ENCODE measurements at places on chromosomes 6 and 20.

GRCh38 chr6:41640426-41640825, 2.2 kb downstream of the MDFI start:
- DNase-seq, result no peak

DNA sequence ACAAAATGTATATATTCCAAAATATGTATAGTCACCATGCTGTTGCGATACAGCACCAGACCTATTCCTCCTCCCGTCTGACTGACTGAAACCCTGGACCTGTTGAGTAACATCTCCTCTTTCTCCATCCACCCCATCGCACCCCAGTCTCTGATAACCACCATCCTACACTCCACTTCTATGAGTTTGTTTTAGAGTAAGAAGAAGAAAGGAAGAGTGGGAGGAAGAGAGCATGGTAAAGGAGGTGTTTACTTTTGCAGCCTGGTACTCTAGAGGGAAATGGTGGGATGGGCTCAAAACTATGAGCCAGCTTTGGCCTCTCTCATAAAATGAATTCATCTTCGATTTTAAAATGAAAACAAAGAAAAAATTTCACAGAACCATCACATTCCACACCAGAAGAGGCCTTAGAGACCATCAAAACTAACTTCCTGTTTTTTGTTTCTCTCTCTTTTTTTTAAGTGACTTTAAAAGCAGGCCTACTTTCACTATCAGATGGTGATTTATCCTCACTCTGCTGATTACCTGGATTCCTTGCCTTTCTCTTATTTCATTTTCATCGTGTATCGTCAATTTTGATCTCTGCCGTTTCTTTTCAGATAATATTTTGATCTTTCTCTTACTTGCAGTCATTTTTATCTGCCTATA, 16.8 kb upstream of the FUCA2 start:
- no peak for DNase-seq

GRCh38 chr20:32541323-32542258, 43.5 kb downstream of the NOL4L start:
- peak; percentile 77 for DNase-seq

GRCh38 chr6:146883640-146884531, 285.1 kb downstream of the ADGB start:
- no peak for DNase-seq

DNA sequence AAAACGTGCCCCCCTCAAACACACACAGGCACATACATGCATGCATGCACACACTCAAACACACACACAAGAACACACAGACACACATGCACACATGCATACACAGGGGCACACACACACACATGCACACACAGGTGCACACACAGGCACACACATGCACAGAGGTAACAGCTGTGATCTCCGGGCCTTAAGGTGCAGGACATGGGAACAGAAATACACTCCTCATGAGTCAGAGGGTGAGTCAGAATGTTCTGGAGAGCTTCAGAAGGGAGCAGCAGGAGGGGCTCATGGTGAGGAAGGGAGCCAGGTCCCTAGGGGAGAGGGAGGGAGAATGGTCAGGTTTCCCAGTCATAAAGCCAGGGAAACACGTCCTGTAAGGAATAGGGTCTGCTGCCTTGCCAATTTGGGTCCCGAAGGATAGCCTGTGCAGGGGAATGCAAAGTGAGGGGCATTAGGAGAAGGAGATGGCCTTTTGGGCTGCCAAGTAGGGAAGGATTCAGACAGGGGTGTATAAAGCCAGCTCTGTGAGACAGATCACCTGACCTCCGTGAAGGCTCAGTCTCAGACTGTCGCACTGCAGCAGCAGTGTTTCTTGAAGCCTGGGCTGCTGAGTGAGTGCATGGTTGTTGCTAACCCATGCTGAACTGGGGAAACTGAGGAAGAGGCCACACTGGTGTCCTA, 123.9 kb downstream of the MAFB start:
- no peak for DNase-seq

GRCh38 chr6:117739869-117740268, 64.6 kb downstream of the NUS1 start:
- DNase-seq, result no peak

GRCh38 chr20:42559665-42560064, 630.0 kb downstream of the PTPRT start:
- DNase-seq, result no peak

DNA sequence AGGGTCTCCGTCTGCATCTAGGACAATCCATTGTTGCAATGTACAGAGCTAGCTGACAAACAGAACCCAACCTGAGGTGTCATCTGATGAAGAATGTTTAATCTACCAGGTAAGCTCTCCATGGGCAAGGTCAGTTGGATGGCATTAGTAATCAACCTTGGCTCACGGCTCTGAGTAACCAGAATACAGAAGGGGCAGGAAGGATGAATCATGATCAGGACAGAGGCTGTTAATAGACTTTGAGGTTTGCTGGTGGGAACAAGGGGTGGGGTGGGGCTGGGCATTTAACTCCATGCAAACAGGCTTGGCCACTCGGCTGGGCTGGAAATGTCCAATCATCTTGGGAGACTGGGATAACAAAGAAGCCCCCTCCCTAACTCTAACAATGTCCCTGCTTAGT, 77.1 kb upstream of the MRPS10 start:
- no peak for DNase-seq

DNA sequence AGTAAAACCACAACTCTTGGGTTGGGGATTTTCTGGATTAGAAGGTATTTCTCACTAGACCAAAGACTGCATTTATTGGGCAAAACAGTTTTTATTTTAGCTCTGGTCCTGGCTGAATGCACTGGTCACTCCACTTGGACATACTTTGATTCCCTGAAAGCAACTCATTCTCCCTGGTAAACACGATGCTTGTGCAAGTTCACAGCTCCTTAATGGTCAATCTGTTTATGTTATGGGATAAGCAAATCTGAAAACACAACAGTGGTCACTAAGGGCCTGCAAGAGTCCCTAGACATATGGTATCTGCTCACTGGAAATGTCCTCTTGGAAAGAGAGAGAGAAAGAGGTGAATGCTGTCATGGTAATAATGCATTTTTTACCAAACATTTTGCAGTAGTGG, 559.8 kb downstream of the CDH26 start:
- DNase-seq, result no peak

- DNase-seq, result no peak
These were observed 44.7 kb downstream of the FRK start for GRCh38 chr6:116015983-116016382.

- DNase-seq, result no peak
These were observed 138.1 kb upstream of the MARCKS start for GRCh38 chr6:113719064-113719463.

- peak; percentile 61 for DNase-seq
These were observed 140.6 kb downstream of the PXDC1 start for GRCh38 chr6:3610921-3611320.

GRCh38 chr6:149566410-149567193, 427 bp downstream of the GINM1 start:
- DNase-seq, result peak; percentile 88

- DNase-seq, result no peak
These were observed 56.1 kb downstream of the PSMG4 start for GRCh38 chr6:3314621-3315467.

DNA sequence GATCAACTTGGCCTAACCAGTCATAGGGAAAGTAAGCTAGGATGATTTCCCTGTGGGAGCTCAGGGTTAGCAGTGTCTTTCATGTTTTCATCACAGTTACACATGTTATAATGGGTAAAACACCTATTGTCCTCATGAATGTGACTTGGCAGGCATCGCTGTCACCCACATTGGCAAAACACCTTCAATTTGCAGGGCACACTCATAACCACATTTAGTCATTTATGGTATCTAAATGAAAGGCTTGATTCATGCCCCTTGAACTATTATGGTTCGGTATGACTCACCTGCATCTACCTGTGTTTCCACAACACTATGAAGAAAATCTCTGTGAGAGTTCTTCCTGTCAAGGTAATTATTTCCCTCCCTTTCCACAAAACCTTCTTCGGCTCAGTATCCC, 49.2 kb downstream of the FRK start:
- no peak for DNase-seq

DNA sequence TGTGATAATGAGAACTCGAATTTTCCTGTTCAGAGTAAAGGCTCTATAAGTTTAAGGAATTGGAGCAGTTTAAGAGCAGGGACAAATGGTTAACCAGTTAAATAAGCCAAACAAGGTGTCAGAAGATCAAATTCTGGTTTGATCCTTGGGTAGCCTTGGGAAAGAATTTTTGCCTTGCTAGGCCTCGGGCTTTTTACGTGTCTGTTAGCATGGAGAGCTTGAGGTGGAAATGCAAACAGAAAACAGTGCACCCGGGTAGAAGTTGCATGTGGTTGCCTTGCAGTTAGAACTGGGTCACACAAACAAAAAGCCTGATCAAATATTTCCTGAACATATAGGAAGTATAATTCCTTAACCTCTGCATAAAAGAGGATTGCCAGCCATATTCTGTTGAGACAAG, 58.3 kb downstream of the RIN2 start:
- no peak for DNase-seq

- no peak for DNase-seq
These were observed 6.2 kb upstream of the COL12A1 start for GRCh38 chr6:75211920-75212590.

DNA sequence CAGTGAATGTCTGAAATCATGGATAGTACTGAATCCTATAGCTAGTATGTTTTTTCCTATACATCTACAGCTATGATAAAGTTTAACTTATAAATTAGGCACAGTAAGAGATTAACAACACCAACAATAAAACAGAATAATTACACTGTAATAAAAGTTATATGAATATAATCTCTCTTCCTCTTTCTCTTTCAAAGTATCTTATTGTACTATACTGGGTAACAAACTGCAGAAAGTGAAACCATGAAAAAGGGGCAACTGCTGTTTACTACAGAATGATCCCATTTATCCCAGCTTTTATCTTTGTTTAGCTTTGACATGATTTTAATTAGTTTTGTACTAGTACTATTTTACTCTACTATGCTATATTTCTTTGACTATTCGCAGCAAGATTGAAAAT, 25.8 kb downstream of the ESF1 start:
- DNase-seq, result no peak

- peak; percentile 63 for DNase-seq
These were observed 34.8 kb downstream of the SLC35D3 start for GRCh38 chr6:136956590-136957544.

DNA sequence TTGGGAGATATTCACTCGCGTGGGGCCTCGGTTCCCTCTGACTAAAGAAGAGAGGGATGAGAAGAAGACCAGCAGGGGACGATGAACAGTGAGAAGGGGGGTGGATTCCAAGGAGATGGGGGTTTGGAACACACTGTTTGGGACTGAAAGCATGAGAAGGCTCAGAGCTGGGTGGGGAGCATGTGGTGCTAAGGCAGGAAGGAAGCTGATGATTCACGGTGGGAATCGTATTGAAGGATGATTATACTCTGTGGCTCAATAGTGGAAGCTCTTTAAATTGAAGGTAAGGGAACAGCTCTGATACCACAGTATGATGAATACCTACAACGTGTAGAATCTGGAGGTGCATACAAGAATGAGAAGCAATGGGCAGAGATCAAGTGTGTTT, 117.5 kb upstream of the KCNK16 start:
- no peak for DNase-seq

- peak; percentile 50 for DNase-seq
These were observed 155.3 kb downstream of the PLCB1 start for GRCh38 chr20:8287340-8287739.

GRCh38 chr20:57387945-57388371, 3.2 kb upstream of the RBM38 start:
- no peak for DNase-seq

- DNase-seq, result no peak
These were observed 25.0 kb upstream of the RNF144B start for GRCh38 chr6:18362058-18362561.

DNA sequence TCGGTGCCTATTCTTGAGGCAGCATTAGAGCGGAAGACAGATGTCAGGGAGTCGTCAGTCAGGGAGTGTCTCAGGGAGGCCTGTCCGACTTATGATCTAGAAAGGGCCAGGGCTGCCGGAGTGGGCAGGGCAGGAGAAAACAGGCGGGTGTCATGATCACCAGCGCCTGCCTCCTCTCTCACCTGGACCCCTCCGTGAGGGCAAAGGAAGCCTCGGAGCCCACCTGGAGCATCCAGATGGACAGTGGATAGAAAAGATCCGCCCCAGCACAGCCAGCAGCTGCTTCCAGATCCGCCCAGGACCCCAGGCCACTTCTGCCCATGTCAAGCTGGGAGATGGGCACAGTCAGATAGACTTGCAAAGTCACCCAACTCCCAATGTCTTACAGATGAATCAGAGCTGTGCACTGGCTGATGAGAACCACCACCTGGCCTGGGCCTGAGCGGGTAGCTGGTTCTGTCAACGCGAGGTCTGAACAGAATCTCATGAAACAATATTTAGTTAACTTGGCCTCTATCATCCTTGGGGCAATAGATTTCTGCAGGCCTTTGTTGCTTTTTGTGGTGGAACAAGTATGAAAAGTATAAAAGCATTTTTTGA, 22.2 kb downstream of the PSMG4 start:
- DNase-seq, result no peak

- no peak for DNase-seq
These were observed 218.2 kb downstream of the ZDHHC14 start for GRCh38 chr6:157599191-157599590.

GRCh38 chr6:14207448-14207847, 89.9 kb downstream of the CD83 start:
- DNase-seq, result no peak

- no peak for DNase-seq
These were observed 24.9 kb downstream of the SCAF8 start for GRCh38 chr6:154758125-154758524.

- no peak for DNase-seq
These were observed 81.4 kb upstream of the STXBP5 start for GRCh38 chr6:147122823-147123222.

DNA sequence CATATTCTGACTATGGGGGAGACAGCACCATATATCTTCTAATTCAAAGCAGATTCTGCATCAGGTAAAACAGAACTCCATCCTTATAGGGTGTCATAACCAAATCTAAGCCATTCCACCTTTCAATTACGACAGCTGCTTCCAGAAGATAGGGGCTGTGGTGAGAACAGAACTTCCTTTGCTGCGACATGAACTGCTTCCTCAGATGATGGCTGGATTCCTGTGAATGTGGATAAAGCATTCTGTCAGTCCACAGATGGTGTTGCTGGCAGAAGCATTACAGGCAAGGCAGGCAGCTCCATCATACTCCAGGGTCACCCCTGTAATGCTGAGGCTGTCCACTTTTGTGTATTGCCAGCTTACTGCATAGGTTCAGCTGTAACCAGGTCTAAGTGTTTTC, 172.1 kb upstream of the PROKR2 start:
- DNase-seq, result no peak

- DNase-seq, result peak; percentile 3
These were observed 63.5 kb downstream of the TRMT6 start for GRCh38 chr20:5886788-5887187.

DNA sequence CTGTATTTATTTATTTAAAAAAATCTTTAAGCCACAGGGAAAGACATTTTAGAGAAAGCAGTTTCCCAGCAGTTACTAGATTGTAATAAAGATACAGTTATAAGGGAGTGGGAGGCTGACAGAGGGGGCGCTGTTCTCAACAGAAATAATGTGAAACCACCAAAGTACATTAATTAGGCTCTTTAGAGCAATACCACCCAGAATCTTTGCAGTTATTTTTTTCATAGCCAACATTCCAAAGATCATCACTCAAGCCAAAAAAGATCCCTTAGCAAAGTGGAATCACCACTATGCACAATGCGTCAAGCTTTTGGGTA, 331.3 kb upstream of the DEFB112 start:
- DNase-seq, result no peak

Measured in eye (tissue), 1 donor.